ENCODE measurements at places on chromosomes 12 and 14.

DNA sequence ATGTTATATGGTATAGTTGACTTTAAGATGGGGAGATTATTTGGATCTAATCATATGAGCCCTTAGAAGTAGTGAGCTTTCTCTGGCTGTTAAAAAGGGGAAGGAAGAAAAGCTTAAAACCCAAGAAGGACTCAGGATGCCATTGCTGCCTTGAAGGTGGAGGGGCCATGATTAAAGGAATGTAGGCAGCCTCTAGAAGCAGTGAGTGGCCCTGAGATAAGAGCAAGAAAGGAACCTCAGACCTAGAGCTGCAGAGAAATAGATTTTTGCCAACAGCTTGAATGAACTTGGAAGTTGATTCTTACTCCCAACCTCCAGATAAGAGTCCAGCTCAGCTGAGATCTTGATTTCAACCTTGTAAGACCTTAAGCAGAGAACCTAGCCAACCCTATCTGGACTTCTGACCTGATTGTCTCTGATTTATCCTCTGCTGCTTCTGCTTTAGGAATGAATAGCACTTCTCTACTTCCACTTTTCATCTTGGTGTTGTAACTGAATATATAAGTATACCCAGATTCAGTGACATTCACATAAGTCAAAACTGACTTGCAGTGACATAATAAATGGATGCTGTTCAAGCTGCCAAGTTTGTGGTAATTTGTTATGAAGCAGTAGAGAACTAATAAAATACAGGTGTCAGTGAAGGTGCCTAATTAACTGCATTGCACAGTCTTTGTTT, 33.5 kb downstream of the RAD51B start:
- DNase-seq = no peak

DNA sequence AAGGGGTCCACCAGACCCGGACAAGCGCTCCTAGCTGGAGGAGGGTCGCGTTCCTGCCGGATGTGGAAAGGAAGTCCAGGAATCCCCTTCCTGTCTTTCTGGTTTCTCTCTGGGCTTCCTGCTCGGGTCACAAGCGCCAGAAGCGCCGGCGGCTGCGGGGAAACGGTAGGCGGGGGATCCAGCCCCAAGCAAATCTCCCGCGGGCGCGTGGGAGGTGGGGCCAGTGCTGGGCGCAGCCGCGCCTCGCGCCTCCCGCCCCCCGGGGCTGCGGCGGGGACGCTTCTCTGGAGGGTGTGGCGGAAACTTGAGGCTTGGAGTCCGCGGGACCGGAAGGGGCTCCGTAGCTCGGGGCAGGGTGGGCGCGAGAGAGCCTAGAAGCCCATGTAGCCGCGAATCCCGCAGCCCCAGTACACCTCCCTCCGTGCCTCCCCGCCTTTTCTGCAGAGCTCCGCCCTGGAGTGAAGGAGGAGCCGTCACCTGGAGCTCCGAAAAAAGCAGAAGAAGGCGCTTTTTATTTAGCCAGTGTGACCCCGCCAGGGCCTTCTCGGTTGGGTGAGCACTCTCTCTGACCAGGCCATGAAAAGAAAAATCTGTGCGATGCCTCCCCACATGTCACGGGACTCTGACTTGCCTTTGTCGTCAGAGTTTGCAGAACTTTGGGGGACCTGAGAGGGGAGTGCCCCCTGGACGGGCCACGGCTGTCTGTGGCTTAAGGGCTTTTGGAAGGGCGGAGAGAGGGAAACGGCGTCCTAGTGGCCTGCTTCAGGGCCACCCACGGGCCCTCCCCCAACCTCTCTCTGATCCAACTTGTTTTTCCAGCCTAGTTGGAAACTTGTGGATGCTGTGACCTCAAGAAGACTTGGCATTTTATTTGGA, 21.4 kb upstream of the CLEC2D start:
- DNase-seq = peak; percentile 94

DNA sequence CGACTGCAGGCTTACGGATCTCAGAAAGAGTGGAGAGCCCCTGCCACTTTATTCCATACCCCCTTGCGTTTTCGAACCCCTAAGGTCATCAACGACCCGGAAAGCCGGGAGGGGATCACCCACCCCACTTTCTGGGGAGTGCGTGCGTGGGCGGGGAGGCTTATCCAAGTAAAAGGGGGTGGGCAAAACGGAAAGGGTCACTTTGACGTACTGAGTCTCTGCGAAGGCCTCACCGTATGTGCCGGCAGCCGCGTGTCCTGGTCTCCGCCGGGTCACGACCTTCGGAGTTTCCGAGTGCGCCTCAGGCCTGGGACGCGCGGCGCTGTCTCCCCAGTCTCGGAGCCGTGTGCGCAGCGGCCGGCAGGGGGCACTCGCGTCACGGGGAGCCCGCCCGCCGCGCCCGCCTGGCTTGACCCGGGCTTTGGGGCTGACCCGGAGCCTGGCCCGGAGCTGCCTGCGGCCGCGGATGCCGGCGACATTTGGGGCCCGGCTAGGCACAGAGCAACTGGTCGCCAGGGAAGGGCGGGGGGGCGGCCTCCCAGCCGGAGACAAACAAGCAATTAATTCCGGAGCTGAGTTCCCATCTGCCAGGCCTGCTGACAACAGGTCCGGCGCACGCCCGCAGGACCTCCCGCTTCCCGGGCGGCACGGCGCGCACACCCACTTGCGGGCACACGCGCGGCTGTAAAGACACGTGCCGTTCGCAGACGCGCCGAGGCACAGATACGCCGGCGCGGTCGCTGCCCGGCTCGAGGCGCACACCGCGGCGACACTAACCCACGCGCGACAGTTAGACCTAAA, 890 bp upstream of the KIF26A start:
- peak; percentile 51 for DNase-seq

GRCh38 chr14:86541972-86542371, 1012.0 kb downstream of the FLRT2 start:
- DNase-seq = no peak

- DNase-seq = no peak
Measured at GRCh38 chr12:57519796-57520052, 590 bp downstream of the DDIT3 start.

DNA sequence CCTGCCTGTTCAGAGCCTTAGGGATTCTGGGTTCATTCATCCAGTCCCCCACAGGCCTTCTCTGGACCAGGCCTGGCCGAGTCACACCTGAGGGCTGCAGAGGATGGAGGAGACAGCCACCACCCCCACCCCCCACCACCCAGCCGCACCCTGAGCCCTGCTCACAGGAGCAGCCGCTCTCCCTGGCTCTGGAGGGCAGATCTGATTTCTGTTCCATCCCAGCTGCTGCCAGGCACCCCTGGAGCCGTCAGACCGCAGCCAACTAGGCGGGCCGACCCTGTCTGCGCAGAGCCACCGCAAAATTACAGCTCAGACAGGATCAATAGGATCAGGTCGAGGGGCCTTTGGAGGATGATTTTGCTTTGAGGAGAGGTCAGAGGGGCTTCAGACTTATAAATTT, 154.6 kb upstream of the MYL2 start:
- DNase-seq = no peak

- no peak for DNase-seq
Measured at GRCh38 chr12:120653611-120654010, 13.2 kb downstream of the CABP1 start.

GRCh38 chr12:111598637-111599452, at the start of gene ATXN2:
TSS of gene ATXN2 (minus strand) at chr12:111599315. CDS start at chr12:111599034, 281 bp downstream.
- DNase-seq = peak; percentile 26

DNA sequence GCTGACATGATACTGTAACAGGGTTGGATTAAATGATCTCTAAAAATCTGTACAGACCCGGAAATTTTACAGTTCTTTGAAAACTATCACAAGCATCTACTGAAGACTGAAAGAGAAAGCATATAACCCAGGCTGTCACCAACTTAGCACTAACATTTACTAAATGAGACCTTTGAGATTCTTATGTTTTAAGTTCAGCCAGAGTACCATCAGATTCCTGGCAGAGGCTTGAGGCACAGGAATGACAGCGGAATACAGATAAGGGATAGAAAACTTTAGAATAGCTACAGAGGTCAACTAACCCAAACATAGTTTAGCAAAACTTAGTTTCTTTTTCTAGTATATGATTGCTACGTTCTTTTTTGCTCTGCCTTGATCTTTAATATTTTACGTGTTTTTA, 91.6 kb upstream of the FERMT2 start:
- no peak for DNase-seq

- no peak for DNase-seq
Measured at GRCh38 chr14:99820702-99821331, 27.6 kb downstream of the EML1 start.

GRCh38 chr14:52748647-52749292, 18.8 kb downstream of the STYX start:
- DNase-seq = no peak

GRCh38 chr12:118357257-118358007, 15.3 kb downstream of the TAOK3 start:
- no peak for DNase-seq

GRCh38 chr14:51661504-51661903, 9.8 kb downstream of the FRMD6 start:
- DNase-seq = no peak

GRCh38 chr12:11662369-11662768, 12.9 kb downstream of the ETV6 start:
- DNase-seq = no peak

GRCh38 chr12:22787557-22787956, 162.6 kb downstream of the ETNK1 start:
- no peak for DNase-seq

DNA sequence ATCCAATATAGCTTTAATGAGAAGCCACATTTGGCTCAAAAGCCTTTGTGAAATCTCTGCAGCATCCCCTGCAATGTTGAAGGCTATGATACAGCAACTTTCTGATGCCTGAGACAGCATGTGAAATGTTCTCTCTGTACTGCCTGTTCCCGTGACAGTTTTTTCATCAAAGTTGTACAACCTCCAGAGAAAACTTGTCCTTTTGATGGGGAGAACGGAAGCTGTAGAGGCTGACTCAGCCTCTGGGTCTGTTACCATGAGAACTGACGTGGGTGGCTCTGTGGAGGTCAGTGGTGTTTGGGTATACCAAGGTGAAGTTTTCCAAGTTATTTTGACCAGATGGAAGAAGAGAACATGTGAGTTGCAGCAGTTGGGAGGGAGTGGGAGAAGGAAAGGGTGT, 17.0 kb downstream of the SLC4A8 start:
- no peak for DNase-seq

- no peak for DNase-seq
Measured at GRCh38 chr12:131940141-131940547, 9.6 kb upstream of the EP400 start.

DNA sequence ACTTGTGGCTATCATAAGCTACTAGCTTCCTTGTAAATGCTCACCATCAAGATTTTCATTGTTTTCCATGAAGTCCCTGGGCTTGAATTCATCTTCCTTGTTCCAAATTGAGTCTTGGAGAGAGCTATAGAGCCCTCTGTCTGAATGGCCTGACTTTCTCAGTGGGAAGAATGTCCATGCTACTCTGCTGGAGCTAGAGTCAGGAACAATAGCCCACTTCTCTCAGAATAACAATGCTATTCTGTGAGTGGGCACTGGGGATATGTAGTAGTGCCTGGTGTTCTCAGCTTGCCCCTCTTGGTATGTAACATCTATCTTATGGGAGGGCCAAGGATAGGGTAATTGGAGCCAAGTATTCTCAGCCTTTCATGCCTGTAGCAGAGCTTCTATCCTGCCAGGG, 127.6 kb upstream of the TRHDE start:
- DNase-seq = no peak

Data from activated CD8-positive, alpha-beta memory T cell treated with anti-CD3 and anti-CD28 coated beads for 48 hours (primary cell).